ENCODE measurements at places on chromosomes 3 and 15.

DNA sequence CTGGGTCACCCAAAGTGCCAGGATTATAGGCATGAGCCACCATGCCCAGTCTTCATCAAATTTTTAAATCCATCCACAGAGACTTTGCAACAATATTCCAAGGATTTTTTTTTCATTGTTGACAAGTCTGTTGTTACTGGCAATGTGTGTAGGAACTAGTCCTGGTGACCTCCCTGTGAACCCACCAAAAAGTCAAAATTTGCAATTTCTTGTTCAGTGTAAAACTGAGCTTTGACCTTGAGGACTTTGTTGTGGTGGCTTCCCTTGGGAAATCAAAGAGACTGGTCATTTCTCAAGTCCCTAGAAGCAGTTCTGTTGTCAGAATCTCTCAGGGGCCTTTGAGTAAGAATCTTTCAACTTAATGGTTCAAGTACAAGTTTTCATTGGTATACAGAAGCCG lies 36.9 kb upstream of the COL8A1 start:
- H3K27ac ChIP-seq, result no peak overlapping the region
- DNase-seq, result no peak
- H3K4me1 ChIP-seq, result no peaks in the 10 kb centered on the region
- H3K36me3 ChIP-seq, result no peaks in the 10 kb centered on the region

GRCh38 chr15:59543721-59544547 lies 67.6 kb upstream of the GCNT3 start:
- H3K36me3 ChIP-seq, result no peaks in the 10 kb centered on the region
- H3K27me3 ChIP-seq, result no peaks in the 10 kb centered on the region
- no peaks in the 10 kb centered on the region for H3K4me1 ChIP-seq
- no peak overlapping the region for H3K4me3 ChIP-seq
- DNase-seq, result no peak

DNA sequence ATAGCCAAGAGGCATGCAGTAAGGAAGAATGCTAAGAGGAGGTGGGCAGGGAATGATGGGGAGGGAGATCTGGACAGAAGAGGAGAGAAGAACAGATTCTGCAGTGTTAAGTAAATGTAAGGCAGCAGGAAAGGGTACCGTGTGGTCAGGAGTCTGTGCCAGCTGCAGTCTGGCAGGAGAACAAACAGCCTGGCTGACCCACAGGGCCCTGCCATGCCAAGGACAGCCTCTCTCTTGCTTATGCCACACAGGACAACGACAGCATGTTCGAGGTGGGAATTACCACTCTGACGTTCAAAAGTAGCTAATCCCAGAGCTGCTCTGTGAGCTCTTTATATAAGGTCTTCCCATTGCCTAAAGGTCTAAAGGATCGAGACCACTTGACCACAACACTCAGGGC lies 31.3 kb downstream of the DAPK2 start:
- no peak overlapping the region for H3K27ac ChIP-seq
- no peaks in the 10 kb centered on the region for H3K36me3 ChIP-seq
- no peaks in the 10 kb centered on the region for H3K27me3 ChIP-seq
- DNase-seq, result no peak
- peaks cover 27% of the 10 kb centered on the region for H3K4me1 ChIP-seq

DNA sequence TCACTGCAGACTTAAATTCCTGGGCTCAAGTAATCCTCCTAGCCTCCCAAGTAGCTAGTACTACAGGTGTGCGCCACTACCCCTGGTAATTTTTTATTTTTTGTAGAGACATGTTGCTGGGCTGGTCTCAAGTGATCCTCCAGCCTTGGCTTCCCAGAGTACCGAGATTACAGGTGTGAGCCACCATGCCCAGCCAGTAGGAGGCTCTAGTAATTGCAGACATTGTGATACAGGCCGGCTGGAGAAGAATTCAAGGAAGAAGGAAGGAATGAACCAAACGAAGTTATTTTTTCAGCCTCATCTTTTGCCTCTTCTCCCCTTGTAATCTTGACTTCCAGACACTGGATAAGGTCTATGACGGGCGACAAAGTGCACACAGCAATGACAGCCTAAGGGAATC lies 3.2 kb upstream of the PPP4R2 start:
- no peak overlapping the region for H3K27ac ChIP-seq
- H3K4me1 ChIP-seq, result peaks cover 2% of the 10 kb centered on the region
- peaks cover 3% of the 10 kb centered on the region for H3K36me3 ChIP-seq
- H3K4me3 ChIP-seq, result no peak overlapping the region

- H3K4me1 ChIP-seq, result no peaks in the 10 kb centered on the region
- no peaks in the 10 kb centered on the region for H3K36me3 ChIP-seq
- peaks cover 3% of the 10 kb centered on the region for H3K27me3 ChIP-seq
- no peak overlapping the region for H3K4me3 ChIP-seq
These were observed 15.9 kb upstream of the ERC2 start for GRCh38 chr3:56484122-56484521.

DNA sequence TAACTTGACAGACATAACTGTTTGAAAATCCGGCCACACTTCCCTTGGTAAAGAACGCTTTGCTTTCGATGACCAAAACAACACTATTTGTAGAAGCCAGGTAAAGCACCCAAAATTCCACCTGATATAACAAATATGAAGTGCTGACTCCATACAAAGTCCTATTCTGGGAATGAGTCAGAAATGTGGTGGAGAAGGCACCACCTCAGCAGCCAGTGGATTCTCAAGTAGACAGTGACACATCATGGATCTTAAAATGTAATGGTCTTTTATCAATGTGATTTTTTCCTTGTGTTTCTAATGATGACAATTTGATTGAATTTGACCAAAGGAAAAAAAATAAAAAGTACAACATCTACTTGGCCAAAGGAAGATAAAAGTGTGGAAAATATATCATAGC lies 135.0 kb upstream of the WNT5A start:
- H3K4me3 ChIP-seq, result no peak overlapping the region
- no peaks in the 10 kb centered on the region for H3K27me3 ChIP-seq
- peaks cover 5% of the 10 kb centered on the region for H3K4me1 ChIP-seq
- H3K27ac ChIP-seq, result no peak overlapping the region
- H3K36me3 ChIP-seq, result no peaks in the 10 kb centered on the region

DNA sequence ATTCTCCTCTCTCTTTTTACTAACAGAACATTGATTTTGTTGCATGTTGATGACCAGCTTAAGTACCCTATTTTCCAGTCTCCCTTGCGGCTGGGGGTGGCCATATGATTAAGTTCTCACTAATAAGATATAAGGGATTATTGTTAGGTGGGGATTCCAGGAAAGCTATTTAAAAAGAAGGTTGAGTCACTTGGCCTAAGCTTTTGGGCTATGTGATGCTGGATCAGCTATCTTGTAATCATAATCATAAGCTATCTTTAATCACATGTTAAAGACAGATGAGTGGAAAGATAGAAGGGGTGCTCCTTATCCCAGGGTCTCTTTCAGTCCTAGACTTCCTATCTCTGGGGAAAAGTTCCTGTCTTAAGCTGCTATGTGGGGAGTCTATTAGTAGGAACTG lies 59.9 kb downstream of the CGNL1 start:
- H3K4me1 ChIP-seq, result no peaks in the 10 kb centered on the region
- H3K36me3 ChIP-seq, result no peaks in the 10 kb centered on the region
- no peak overlapping the region for H3K27ac ChIP-seq

GRCh38 chr15:100236981-100237720 lies 104.6 kb downstream of the ADAMTS17 start:
- no peaks in the 10 kb centered on the region for H3K36me3 ChIP-seq
- H3K27ac ChIP-seq, result no peak overlapping the region
- no peak overlapping the region for H3K4me3 ChIP-seq
- DNase-seq, result no peak
- H3K4me1 ChIP-seq, result no peaks in the 10 kb centered on the region

DNA sequence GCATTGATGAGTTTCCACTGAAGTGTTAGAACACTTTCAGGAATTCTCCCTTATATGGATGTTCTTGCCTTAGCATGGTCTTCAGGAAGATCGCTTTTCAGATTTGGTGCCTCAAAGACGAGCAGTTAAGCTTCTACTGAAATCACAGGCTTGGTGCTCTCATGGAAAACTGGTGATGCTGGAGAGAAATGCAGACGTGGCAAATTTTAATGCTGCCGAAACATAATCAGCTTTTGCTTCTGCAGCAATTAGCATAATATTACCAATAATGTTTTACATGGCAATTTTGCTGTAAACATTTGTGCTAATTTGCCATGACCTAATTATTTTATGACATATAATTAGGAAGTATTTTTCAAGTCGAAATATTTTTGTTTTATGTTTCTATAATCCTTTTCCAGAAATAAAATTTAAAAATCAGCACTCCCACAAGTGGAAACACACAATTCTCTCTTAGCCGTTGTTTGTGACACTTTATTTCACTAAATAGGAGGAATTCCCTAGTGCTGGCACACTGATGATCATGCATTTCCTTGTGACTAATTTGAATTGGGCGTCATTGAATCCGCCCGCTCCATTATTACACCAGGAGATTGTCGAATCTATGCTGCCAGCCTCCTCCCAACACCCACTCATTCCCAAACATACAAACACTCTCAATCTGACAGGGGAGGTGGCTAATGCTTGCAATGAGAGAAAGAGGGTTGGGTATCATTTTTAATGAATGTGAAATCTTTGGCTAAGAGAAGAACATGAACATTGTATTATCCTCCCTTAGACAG lies 506.8 kb upstream of the PPP2R3A start:
- no peaks in the 10 kb centered on the region for H3K36me3 ChIP-seq
- H3K4me3 ChIP-seq, result no peak overlapping the region
- H3K4me1 ChIP-seq, result no peaks in the 10 kb centered on the region
- DNase-seq, result no peak
- H3K27ac ChIP-seq, result no peak overlapping the region

DNA sequence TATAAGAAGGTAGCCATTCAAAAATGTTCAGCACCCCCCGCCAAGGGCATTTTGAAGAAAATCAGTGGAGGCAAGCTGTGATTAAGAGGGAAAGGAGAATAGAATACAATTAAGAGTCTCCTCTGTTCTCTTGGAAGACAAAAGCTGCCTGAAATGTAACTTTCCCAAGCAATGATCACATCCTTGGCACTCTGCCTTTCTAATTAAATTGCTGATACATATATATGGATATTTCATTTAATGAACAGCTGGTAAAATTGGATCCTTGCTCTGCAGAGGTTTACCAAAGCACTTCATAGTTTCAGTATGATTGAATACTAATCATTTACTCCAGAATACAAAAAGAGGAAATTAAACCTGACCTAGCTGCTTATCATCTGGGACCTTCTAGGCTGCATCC lies 10.4 kb downstream of the COL6A6 start:
- no peaks in the 10 kb centered on the region for H3K4me1 ChIP-seq
- H3K27ac ChIP-seq, result no peak overlapping the region
- no peaks in the 10 kb centered on the region for H3K36me3 ChIP-seq
- no peak for DNase-seq
- H3K4me3 ChIP-seq, result no peak overlapping the region

GRCh38 chr3:138063416-138063815 lies 52.0 kb downstream of the DZIP1L start:
- no peak overlapping the region for H3K4me3 ChIP-seq
- H3K27me3 ChIP-seq, result no peaks in the 10 kb centered on the region
- peaks cover 4% of the 10 kb centered on the region for H3K36me3 ChIP-seq
- no peaks in the 10 kb centered on the region for H3K4me1 ChIP-seq

GRCh38 chr3:9980251-9980650 lies 6.4 kb downstream of the EMC3 start:
- H3K36me3 ChIP-seq, result peaks cover under 1% of the 10 kb centered on the region
- no peak overlapping the region for H3K27ac ChIP-seq
- DNase-seq, result no peak
- no peaks in the 10 kb centered on the region for H3K27me3 ChIP-seq

DNA sequence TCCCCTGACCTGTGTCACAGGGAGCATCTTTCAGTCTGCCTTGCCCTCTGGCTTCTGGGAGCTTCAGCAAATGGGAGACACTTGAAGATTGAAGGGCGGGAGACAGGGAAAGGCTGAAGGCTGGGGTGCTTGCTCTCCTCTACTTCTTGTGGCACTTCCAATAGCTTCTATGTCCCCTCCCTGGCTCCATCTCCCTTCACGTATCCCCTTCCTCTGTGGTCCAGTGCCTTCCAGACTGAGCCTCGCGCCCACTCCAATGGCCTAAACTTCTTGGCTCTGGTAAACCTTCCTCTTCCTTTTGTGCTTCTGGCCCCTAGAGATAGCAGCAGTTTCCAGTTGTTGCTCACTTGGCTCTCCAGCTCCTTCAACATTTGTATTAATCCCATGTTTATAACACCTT lies 69.8 kb upstream of the TOPAZ1 start:
- no peak overlapping the region for H3K27ac ChIP-seq
- H3K27me3 ChIP-seq, result no peaks in the 10 kb centered on the region
- H3K4me1 ChIP-seq, result no peaks in the 10 kb centered on the region
- no peak for DNase-seq
- no peak overlapping the region for H3K4me3 ChIP-seq
- no peaks in the 10 kb centered on the region for H3K36me3 ChIP-seq

DNA sequence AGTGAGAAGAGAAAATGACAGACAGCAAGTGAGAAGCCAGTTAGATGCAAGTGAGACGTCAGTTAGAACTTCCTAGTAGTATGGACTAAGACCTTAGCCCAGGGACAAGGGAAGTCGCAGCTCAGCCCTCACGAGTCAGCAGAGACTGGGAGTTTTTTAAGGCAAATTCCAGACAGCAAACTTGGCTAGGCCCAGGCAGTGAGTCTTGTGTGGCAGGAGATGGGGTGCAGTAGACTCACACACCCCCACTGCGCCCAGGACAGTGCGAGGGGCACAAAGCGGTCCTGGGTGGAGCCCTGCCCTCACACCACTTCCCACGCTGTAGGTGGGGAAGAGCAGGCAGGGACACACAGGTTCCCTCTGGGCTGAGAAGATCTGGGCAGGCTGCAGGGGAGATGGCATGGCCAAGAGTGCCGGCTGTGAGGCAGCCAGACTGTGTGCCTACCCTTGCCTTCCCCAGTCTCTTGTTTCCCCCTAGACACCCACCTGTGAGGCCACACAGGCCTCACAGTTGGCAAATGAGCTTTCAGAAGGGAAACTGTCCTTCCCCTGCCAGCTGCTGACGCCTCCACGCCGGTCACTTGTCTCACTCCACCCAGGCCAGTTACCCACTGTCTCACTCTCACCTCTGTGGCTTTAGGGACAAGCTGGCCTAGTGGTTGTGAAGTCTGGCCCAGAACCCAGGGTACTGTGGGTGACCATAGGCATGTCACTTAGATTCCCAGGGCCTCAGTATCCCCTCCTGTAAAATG lies 13.7 kb upstream of the PRKCD start:
- no peaks in the 10 kb centered on the region for H3K4me1 ChIP-seq
- H3K4me3 ChIP-seq, result no peak overlapping the region
- H3K36me3 ChIP-seq, result no peaks in the 10 kb centered on the region
- no peaks in the 10 kb centered on the region for H3K27me3 ChIP-seq

- H3K27me3 ChIP-seq, result no peaks in the 10 kb centered on the region
- no peak overlapping the region for H3K4me3 ChIP-seq
- no peak overlapping the region for H3K27ac ChIP-seq
- no peak for DNase-seq
- H3K4me1 ChIP-seq, result peaks cover 4% of the 10 kb centered on the region
These were observed 114.2 kb upstream of the UMPS start for GRCh38 chr3:124615896-124616543.
